ENCODE measurements at places on chromosomes 1 and 21. TPM values are rescaled to one million over a fixed set of nuclear protein-coding genes. Genes with fewer than 3 reads are reported as not detected.

Gene CNKSR1
- total RNA-seq: not detected

Gene LDLRAP1
- 16.2 TPM for total RNA-seq

Gene ADAM30
- total RNA-seq: not detected

Gene ANKRD13C
- total RNA-seq: 18.7 TPM

Gene SNIP1
- 16.2 TPM for total RNA-seq

Gene CFAP107
- not detected for total RNA-seq

Gene LCE2C
- not detected for total RNA-seq

Gene PTPRF
- 99.8 TPM for total RNA-seq

Gene NUP133
- total RNA-seq: 32.9 TPM

Gene ALX3
- not detected for total RNA-seq

Gene NBPF8
- 9.2 TPM for total RNA-seq
